ENCODE measurements at places on chromosomes 5 and 9.

- DNase-seq: no peak
These were observed 169.8 kb downstream of the SEMA6A start for GRCh38 chr5:116404792-116405191.

DNA sequence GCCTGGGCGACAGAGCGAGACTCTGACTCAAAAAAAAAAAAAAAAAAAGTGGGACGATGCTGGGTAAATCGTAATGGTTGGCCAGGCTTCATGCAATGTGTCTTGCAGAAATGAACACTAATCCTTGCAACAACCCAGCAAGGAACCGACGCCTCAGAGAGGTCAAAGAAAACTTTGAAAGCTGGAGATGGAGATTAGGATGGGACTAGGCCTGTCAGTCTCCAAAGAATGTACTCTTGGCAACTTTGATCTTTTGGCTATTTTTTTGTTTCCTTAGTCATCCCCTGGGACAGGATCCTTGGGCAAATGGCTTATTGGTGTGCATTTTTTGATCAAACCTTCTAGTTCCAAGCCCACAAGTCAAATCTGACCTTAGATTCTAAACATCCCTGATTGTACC, 10.6 kb upstream of the PWWP2A start:
- DNase-seq: no peak

DNA sequence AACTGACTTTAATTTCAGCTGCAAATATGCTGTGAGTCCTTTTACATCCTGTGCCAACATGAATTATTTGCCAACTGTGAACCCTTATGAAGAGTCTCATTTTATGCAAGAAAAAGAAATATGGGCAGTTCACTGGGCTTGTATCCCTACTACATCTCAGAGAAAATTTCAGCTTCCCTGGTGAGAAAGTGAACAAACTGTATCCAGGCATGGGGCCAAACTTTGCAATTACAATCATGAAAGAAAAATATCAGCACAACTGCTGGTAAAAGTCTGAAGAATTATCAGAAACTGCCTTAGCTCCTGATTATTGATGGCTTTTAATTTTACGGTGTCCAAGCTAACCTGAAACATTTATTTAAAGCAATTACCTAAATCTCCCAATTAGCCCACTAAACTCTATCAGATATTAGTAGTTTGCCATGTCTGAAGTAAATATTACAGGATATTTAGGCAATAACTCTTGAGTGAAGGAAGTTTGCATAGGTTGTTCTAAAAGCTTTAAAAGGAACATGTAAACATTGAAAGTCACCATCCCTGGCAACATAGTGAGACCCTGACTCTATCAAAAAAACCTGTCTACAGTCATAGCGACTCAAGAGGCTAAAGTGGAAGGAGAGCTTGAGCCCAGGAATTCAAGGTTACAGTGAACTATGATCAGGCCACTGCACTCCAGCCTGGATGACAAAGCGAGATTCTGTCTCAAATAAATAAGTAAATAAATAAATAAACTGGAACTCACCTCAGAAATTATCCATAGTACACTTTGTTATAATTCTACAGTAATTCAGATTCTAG, 83.9 kb upstream of the HCN1 start:
- DNase-seq: no peak

GRCh38 chr5:123180178-123180577, 91.1 kb downstream of the PRDM6 start:
- DNase-seq: no peak

GRCh38 chr9:93592643-93593021, 16.2 kb downstream of the PHF2 start:
- DNase-seq: no peak
